ENCODE measurements at places on chromosomes 11 and 22. TPM values are rescaled to one million over a fixed set of nuclear protein-coding genes. Genes with fewer than 3 reads are reported as not detected.

Gene LYVE1
- total RNA-seq = not detected

GRCh38 chr11:28346209-28346608 lies 238.0 kb downstream of the METTL15 start:
- no peak for DNase-seq

Gene RFPL1
- total RNA-seq = not detected

Gene RBMXL2
- not detected for total RNA-seq

DNA sequence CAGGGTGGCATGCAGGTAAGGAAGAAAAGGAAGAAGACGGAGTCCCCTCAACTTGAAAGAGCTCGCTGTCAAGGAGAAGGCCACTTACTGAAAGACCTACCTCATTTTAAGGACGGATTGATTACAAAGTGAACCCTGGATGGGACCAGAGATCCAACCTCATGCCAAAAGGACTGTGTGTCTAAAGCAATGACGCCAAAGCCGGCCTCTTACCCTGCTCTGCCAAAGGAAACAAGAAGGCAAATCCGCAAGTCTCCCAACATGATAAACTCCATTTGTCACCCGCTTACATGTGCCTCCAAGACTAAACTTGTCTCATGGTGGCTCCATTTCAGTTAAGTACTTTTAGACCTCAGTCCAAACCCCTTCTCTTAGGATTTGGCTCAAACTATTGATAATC lies 148.7 kb upstream of the MTMR2 start:
- no peak for DNase-seq

DNA sequence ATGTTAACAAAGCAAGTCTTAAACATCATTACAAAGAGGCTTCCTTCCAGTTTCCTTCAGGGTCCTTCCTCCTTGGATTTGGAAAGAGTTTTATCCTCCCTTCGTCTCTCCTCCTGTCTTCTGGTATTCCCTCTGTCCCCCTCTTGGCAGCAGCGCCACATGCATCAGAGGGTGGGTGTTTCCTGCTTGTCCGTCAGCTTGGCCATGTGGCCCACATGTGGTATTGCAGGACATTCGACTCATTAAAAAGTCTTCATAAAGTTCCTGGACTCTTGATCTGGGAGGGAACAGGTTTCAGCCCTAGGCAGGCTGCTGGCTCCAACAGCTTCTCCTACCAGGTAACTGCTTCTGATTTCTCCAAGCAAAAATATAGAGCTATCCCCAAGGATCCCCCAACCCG lies 189.8 kb downstream of the CSNK2A3 start:
- DNase-seq = peak; percentile 15

Gene CASP5
- total RNA-seq = not detected

- DNase-seq = no peak
Measured at GRCh38 chr22:49479566-49479965, 348.1 kb downstream of the BRD1 start.

GRCh38 chr22:42769574-42770447 lies 49.1 kb upstream of the A4GALT start:
- peak; percentile 88 for DNase-seq

DNA sequence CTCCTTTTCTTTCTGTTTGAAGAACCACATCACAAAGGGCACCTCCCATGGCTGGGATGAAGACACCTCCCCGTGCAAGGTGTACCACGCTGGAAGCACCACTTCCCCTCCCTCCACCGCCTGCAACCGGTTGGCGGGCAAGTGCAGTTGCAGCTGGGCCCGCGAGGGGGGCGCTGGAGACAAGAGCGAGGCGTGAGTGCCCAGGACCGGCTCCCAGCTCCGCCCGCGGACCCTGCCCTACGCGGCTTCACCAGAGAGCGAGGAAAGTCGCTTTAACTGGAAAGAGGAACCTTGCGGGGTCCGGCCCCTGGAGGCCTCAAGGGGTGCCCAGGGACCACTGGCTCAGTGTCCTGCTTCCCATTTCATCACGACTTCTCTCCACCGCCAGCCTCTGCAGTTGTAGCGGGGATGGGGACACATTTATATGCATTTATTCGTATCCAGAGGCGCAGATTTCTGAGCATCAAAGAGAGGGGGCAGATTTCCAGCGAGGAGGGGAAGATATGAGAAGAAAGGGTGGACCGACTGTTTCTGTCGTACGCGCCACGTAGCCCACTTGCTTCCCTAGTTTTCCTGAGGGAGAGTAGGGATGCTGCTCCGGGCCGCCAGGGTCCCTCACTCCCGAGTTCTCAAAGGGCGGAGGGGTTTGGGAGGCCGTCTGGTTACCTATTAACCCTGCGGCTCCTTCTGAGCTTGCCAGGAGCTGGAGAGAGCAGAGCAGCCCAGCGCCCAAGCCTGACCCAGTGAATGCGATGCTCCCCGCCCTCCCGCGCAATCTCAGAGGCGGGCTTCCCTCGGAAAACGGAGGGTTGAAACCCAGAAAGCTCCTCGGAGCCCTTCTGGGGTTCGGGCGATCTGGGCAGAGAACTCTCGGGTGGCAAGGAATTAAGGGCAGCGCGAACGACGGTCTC lies 3.5 kb downstream of the ESAM start:
- DNase-seq = peak; percentile 37

DNA sequence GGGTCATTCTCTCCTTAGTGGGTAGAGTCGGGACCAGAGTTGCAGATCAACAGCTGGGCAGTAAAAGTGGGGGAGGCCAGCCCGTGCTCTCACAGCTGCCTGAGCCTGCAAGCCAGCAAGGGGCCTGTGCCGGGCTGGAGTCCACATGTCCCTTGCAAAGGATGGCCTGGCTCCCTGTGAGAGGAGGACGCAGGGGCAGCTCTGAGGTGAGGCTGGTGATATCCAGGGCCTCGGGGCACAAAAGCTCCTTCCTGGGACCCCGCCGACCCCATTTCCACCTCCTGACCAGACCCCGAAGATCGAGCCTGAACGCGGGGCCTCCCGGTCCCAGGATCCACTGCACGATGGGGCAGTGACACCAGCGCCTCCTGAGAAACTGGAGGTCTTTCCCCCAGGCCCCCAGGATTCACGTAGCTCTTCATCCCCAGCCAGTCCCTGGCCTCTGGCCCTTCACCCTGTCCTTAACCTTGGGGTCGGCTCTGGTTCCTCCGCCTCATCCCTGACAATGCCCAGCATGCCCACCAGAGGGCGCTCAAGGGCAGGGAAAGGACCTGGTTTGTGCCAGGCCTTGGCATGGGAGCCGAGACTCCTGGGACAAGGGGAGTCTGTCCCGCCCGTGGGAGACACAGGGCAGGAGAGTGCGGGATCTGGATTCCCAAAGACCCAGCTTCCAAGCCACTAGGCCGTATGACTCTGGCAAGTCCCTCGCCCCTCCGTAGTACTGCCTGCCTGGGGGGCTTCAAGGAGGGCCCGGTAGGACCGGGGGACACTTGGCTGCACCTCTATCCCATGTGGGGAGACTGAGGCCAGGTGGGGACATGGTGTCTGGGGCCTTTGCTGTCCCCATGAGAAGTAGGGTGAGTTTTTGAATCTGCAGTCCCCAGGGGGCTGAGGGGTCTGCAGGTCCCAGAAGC lies 17.8 kb upstream of the WNT7B start:
- peak; percentile 67 for DNase-seq

GRCh38 chr11:67627812-67628624 lies 1.7 kb downstream of the NUDT8 start:
- DNase-seq = no peak

- no peak for DNase-seq
Measured at GRCh38 chr11:66494935-66495334, 14.7 kb downstream of the DPP3 start.

- no peak for DNase-seq
Measured at GRCh38 chr11:91630916-91631673, 593.5 kb upstream of the FAT3 start.

Gene OVOL1
- total RNA-seq = not detected

DNA sequence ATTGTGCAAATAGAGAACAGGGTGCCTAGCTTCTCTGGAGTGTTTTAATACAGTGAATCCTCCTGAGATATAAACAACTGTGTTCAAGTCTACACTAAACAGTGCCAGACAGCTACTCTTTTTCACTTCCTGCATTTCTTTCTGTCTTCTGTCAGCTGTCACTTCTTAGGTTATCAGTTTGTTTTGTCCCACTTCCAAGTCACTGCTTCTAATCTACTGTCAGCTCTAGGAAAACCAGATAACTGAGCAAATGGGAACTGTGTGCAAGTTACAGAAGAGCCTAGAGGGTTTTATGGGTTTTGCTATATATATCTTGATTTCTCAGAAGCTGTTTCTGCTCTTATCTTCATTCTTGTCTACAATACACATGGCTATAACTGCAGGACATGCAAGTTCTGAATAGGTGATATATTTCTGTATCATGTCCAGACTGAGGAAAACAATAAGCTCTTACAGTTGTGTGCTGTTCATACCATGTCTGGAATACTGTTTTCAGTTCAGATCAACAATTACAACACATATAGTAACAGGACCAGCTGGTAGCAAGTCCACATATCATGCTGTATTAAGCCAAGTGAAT lies 5.8 kb downstream of the PITPNB start:
- no peak for DNase-seq

Gene SESN3
- total RNA-seq = 3.4 TPM

Gene MIOX
- 0.12 TPM for total RNA-seq

DNA sequence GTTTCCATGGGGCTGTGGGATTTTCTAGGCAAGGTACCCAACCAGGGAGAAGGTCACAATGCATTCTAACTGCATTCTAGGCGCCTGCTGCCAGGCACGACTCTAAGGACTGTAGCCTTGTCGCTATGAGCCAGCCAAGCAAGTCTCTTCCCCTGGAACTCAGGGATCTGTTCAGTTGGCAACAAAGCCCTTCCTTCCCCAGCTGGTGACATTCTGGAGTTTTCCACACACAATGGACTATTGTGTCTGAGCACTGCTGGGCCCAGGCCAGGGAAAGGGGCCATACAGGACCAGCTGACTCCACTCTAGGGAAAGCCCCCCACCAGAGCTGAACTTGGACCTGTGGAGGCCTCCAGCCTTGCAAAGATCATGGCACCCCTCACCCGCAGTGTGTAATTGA lies 116.8 kb downstream of the RRAS2 start:
- DNase-seq = no peak

GRCh38 chr11:87421422-87421821 lies 383.7 kb downstream of the TMEM135 start:
- peak; percentile 75 for DNase-seq

GRCh38 chr11:86046116-86046515 lies 22.8 kb downstream of the PICALM start:
- no peak for DNase-seq

Gene ART1
- total RNA-seq = not detected

DNA sequence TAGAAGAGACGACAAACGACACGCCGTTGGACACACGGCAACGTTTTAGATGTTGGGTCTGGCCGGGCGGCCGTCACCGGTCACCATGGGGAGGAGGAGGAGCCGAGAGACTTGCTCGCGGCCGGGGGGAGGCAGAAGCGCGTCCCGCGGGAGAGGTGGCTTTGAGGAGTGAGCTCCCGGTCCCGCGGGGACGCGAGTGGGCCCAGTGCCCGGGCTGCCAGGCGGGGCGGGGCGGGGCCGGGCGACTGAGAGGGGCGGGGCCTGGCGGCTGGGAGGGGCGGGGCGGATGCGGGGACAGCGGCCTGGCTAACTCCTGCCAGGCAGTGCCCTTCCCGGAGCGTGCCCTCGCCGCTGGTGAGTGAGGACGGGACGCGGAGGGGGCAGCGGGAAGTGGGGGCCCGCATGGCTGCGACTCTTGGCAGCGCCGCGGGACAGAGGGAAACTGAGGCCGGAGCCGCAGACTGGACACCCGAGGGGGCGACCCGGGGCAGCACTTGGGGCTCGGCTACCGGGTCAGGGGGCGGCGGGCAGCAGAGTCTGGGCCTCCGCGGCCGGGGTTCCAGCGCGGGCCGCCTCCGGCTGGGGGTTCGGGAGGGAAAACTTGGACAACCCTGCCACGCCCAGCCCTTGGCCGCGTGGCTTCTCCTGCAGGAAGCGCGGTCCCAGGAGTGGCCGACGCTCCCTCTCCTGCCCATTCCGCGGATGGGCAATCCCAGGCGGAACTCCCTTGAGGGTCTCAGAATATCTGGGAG lies at the start of gene TSPO:
TSPO (plus strand) TSS at position 309 of the 752 bp plus-strand sequence. CDS start 7,680 bp downstream, outside the sequence.
- DNase-seq = peak; percentile 58

DNA sequence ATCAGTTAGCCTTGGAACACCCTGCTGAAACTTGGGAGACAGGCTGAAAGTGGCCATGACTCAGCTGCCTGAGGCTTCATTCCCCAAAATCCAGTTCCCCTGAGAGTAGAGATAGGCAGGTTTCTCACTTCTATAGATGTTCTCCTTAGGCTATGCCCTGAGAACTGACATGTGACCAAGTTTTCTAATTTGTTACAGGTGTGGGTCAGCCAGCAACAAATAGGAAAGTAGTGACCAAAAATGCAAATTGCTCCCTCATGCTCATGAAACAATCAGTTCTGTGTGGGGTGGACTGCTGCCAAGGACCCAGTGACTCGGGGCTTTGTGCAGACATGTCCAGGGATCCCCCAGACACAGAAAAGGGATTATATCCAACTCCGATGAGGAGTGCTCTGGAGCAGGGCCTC lies 7.3 kb upstream of the CCDC15 start:
- DNase-seq = peak; percentile 78

Gene OR8J3
- total RNA-seq = not detected

DNA sequence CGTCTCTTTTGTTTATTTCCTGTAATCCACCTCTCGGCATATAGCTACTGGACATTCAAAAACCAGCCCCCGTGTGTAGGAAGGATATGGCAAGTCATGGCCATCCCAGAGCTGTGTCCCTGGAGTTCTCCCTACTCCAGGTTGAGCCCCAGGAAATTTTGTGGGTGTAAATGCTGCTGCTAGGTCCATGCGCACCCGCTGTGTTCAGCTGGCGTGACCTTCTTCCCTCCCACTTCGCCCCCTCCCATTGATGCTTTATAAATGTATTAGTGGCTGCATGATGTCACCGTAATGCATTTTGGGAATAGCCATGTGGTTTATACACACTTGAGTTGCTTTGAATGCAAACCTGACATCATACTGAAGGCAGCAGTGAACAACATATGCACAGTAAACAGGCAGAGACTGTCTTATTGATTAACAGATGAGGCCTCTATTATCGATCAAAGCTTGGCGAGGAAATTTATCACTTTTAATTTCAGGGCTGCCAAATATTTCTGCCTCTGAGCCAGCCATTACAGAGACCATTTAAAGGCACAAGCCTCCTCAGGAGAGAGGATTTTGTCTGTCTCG lies 113.6 kb upstream of the NNMT start:
- DNase-seq = no peak

DNA sequence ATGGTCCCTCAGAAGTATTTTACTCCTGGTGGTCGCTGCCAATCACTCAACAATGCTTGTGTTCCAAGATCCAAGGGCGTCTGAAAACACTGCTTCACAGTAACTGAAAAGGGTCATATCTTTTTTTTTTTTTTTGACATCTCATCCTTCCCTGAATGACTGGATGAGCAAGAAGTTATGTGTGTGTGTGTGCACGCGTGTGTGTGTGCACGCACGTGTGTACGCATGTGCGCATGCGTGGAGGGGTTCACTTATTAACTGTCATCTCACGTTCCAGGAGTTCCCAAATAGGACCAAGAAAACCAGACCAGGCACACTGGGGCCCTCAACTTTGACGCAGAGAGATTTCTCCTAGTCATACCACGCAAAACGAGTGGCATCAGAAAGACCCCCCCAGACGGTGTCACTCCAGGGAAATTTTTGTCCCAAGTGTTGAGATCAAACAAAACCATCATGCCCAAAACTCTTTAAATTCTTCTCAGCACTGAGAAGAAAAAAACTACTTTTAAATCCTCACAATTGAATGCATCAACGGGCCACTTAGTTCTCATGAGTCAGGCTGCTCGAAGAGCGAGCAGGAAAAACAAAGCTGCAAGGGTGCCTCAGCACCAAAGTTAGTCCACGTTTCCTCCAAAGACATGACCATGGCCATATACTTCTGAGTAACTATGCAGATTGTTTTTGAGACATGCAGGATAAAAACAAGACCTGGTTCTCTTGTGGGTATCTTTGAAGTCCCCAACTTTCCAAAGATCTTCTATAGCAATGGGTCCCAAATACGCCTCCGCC lies 12.9 kb downstream of the MN1 start:
- DNase-seq = no peak

All from RPMI7951 (cell line).